ENCODE measurements at places on chromosomes 7 and 10.

DNA sequence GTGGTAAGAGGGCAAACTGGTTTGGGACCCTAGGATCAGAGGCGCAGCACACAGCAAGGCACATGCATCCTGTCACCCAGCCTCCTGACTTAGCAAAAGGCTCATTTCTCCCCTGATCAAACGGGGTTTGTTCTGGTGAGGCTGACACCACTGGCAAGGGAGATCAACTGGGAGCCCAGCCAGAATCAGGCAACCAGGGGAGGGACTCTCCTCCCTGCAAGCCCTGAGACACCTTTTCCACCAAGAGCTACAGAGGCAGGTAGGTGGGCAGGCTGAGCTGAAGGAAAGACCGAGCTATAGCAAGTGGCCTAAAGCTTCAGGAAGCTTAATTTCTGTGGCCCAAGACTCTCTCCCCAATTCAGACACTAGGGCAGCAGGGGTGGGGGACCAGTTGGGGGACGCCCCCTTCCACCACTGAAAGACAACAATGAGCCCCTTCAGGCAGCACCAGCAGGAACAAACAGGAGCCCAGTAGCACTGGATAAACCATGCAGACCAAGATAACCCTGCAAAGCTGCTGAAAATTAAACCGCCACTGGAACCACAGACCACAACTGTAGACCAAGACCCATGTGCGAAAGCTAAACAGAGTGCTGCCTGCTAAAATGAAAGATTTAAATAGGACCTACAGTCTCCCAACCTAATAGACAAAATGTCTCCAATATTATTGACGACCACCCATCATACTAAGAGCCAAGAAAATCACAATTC, 27.1 kb upstream of the SAR1A start:
- DNase-seq = no peak

DNA sequence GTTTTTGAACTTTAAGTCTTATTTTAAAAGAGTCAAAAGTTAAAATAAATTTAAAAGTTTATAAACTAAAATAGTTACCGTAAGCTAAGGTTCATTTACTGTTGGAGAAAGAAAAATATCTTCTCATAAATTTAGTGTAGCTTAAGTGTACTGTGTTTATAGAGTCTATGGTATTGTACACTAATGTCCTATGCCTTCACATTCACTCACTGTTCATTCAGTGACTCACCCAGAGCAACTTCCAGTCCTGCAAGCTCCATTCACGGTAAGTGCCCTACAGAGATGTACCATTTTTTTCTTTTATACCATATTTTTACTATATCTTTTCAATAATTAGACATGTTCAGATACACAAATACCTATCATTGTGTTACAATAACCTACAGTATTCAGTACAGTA, 97.6 kb downstream of the PTN start:
- no peak for DNase-seq

DNA sequence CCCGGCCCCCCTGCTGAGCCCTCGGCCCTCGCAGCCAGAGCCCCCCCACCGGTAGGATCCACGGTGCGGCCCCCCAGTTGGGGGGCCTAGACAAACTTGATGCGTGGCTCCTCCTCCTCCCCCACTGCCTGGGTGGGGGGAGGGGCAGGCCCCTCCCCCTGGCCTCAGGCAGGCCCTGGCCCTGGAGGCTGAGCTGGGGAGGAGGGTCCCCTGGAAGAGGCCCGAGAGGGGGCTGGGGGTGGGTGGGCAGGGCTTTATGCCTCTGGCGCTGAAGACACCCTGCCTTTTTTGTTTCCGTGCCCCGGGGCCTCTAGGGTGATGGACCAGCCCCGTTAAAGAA, 3.7 kb downstream of the VPS37D start:
- DNase-seq = no peak

GRCh38 chr7:44236333-44236728, 35.6 kb downstream of the YKT6 start:
- DNase-seq = no peak

GRCh38 chr7:128849156-128849515, 13.5 kb upstream of the ATP6V1F start:
- no peak for DNase-seq
